ENCODE measurements at places on chromosomes 7 and 10. TPM values are rescaled to one million over a fixed set of nuclear protein-coding genes. Genes with fewer than 3 reads are reported as not detected.

- no peak for DNase-seq
These were observed 88.3 kb upstream of the CACUL1 start for GRCh38 chr10:118842843-118843624.

GRCh38 chr10:49115015-49115795 lies at the start of gene VSTM4:
VSTM4 (minus strand) TSS chr10:49115522; CDS start chr10:49115485, 37 bp downstream.
- DNase-seq, result no peak

DNA sequence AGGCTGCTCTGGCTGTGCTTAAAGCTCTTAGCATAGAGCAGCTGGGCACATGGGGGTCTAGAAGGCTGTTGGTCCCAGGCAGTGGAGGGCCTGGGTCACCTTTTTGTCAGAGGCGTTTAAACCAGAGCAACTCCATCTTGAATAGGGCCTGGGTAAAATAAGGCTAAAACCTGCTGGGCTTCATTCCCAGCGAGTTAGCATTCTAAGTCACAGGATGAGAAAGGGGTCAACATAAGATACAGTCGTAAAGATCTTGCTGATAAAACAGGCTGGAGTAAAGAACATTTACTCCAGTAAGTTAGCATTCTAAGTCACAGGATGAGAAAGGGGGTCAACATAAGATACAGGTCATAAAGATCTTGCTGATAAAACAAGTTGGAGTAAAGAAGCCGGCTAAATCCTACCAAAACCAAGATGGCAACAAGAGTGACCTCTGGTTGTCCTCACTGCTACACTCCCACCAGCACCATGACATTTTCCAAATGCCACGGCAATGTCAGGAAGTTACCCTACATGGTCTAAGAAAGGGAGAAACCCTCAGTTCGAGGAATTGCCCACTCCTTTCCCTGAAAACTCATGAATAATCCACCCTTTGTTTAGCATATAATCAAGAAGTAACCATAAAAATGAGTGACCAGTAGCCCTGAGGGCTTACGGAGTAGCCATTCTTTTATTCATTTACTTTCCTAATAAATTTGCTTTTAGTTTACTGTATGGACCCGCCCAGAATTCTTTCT lies 96.8 kb upstream of the PCBD1 start:
- DNase-seq, result no peak

DNA sequence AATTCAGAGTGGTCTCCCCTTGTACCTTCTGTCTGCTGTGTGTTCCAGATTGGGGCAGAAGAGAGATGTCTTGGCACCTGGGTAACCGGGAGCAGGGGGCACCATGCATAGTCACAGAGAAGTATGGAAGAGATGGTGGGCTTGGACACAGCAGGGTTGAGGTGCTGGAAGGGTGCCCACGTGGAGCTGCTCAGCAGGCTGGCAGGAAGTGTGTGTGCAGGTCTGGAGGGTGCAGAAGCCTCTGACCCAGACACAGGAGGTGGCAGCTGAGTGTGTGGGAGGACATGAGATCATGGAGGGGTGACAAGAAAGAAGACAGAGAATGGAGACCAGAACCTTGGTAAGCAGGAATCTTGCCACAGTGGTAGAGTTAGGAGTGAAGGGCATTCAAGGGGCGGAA lies 42.3 kb upstream of the DUSP5 start:
- no peak for DNase-seq

GRCh38 chr7:49845626-49846025 lies 72.2 kb downstream of the VWC2 start:
- no peak for DNase-seq

DNA sequence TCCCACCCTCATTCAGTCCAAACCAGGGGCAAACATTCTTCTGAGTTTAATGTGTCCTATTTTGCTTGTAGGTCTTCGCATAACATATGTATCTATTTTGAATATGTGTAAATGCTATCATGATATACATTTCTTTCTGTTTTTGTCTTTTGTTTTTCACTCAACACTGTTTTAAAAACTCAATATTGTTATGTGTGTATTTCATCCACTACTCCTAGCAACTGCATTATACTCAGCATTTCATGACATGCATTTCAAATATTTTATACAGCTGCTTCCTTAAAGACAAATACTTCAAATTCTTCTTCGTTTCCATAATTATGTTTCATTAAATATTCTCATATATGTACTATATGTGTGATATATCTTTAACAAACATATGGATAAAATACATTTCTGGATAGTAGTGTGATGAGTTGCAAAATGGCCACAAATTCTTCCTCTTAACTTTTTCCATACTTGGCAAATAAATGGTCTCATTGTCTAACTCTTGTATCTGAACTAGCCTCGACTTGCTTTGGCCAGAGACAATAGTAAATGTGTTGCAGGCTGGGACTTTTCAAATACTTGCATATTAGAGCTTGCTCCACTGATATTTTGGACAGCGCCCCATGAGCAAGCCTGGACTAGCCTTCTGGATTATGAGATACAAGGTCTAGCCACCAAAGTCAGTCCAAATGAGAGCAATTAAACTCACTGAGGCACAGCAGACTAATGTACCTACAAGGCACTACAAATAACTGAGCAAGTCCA lies 539.7 kb upstream of the KCND2 start:
- no peak for DNase-seq

The AVPI1 gene
- 1.7 TPM for total RNA-seq

GRCh38 chr7:17434191-17434590 lies 135.7 kb downstream of the AHR start:
- DNase-seq, result no peak

DNA sequence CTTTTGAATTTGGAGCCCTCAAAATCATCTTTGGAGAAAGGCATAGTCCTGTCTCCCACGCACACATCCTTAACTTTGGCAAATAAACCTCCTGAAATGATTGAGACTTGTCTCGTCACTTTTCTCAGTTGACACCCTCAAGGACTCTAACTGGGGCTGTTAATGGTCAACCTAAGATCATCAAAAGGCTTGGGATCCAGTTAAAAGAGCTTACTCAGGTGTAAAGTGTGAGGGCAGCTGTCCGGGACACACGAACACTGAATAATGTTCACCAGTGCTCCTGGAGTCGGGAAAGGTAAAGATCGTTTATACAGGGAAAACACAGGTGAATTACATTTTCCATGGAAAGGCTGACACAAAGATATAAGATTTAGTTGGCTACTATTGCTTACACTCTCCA lies 84.7 kb downstream of the PAXIP1 start:
- DNase-seq, result no peak

GRCh38 chr10:6009150-6009549 lies 31.8 kb upstream of the IL15RA start:
- peak; percentile 10 for DNase-seq

DNA sequence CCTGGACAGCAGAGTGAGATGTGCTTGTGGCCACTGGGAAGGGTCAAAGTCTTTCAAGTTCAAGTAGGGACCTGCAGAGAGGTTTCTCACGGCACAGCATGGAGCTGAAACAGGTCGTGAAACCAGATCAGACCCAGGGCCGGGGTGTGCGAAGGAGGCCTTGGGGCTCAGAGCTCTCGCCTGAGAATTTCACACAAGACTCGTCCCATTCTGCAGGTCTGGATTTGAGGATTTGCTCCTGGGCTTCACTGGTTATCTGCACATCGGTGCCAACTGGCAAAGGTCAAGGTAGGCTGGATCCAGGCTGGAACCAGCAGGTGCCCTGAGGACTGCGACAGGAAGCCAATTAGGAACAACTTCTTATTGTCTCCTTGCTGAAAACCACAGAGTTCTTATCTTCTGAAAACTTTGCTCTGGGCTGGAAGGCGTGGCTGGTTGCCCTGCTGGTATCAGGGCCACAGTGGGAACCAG lies 24.0 kb upstream of the GTF2I start:
- no peak for DNase-seq

- DNase-seq, result no peak
These were observed 17.7 kb downstream of the WDR91 start for GRCh38 chr7:135193615-135194081.

The PLCE1 gene
- not detected for total RNA-seq

DNA sequence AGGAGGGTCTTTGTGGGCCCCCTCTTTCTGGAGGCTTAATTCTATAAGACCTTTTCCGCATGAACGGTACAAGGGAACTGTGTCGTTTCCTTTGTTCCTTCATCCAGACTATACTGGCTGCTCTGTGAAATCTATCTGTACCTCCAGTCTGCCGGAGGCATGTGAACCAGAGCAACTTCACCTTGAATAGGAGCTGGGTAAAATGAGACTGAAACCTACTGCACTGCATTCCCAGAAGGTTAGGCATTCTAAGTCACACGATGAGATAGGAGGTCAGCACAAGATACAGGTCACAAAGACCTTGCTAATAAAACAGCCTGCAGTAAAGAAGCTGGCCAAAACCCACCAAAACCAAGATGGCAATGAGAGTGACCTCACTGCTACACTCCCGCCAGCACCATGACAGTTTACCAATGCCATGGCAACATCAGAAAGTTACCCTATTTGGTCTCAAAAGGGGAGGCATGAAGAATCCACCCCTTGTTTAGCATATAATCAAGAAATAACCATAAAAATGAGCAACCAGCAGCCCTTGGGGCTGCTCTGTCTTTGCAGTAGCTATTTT lies 36.8 kb upstream of the INPP5F start:
- no peak for DNase-seq

DNA sequence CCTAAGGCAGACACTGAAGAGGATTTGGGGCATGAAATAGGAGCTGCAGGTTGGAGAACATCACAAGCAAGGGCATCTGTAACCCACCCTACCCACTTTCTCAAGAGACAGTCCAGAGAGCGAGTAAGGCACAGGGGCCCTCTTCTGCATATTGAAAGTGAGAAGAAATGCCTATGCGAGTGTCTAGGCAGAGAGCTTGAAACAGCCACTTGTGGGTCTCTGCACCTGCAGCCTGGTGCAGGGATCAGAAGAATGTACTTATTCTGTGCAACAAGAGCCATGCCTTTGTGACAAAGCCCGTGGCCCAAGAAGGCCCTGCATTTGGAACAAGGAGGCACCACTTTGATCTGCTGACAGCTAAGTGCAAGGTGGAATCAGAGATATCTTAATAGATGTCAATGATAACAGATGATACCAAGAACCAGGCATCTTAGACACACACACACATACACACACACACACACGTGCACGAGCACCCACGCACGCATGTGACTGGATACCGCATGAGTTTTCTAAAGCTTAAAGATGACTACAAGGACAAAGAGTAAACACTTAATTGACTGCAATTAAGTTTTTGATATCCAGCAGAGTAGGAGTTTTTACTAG lies 89.3 kb downstream of the NPSR1 start:
- DNase-seq, result no peak

DNA sequence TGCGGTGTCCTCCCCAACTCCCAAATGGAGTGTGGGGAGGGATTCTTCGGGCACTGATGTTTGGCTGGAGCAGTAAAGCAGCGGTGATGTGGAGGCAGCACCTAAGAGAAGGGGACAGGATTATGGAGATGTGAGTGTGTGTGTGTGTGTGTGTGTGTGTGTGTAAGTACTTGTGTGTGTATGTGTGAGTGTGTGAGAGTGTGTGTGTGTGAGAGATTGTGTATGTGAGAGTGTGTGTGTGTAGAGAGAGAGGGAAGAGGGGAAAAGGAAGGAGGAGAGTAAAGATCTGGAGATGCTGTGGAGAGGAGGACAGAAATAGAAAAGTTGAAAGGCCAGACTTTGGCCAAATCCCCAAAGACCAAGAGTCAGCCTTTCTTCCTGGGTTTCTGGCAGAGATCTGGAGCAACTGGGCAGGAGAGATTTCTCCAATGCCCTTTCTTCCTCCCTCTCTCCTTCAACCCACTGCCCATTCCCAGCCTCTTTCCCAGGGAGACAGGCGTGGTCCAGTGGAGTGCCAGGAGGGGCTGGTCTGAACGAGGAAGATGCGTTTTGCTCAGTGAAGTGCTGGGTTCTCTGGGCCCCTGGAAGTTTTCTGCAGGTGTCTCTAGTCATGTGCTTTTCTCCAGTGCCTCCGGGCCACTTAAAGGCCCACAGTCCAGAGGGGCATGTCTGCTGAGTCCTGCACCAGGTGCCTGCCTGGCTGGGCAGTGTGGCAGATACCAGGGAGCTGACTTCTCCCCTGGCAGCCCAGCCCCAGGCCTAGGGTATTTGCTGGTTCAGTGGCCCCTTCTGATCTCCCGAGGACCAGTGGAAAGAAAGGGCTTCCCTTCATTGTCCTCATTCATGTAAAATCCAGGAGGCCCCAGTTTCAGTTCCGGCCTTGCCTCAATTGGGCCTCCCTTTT lies 60.5 kb downstream of the HK1 start:
- no peak for DNase-seq

DNA sequence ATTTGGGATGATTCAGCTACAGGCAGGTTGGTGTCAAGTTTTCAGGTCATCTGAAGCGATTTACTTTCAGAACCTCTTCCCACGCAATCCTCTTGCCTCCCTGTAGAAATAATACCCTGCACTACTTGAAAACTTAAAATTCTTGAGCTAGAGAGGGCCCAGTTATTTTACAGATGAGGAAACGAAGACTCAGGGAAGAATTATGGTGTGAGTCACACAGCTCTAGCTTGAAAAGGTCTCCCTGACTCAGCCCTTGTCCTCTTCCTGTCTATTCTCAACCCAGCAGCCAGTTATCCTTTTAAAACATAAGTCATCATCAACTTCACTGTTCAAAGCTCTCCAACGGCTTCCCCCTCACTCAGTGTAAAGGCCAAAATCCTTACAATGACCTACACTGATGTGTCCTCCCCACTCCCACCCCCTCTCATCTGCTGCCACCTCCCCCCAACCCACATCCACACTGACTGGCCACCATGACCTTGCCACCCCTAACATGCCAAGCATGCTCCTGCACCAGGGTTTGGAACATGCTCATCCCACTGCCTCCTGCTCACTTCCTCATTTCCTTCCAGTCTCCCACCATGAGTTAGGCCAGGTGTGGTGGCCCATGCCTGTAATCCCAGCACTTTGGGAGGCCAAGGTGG lies 3.4 kb downstream of the DNMBP start:
- DNase-seq, result no peak

GRCh38 chr10:17409170-17409733 lies 45.1 kb downstream of the ST8SIA6 start:
- peak; percentile 24 for DNase-seq

DNA sequence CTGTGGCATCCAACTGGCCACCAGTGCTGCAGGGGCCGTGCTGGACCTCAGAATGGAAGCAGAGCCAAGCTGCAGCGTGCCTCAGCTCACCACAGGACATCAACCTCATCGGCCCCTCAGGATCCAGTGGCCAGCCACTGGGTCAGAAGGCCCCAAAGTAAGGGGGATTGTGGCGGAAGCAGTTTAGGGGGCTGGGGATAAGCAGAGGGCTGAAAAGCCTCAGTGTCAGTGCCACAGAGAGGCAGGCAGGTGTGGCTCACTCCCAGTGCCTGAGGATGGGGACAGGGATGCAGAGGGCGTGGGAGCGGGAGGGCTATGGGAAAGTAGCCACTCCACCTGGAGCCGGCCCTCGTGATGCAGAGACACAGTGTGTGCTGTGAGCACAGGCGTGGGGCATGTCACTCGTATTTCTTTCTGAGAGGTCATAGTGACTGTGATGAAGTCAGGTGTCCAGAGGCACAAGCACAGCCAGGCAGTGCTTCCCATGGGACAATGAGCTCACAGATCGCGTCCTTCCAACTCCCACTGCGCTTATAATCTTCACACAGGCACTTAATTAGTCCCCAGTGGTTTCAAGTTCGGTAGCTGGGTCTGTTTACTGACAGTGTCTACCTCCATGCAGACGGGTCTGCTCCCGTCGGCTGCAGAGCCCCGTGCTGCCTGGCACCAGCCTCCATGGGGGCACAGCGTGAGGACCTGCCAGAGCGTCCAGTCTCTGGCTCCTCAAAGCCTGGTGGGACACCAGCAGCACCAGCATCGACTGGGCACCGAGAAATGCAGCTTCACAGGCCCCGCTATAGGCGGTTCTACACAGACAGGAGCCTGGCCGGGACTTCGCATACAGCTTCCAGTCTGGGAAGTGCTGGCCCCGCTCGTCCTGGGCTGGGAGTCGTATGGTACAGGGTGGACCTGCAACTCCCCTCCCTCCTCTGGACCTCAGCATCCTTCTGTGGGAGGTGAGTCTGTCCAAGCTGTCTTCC lies 42.9 kb upstream of the CNPY1 start:
- no peak for DNase-seq

The SKIDA1 gene
- total RNA-seq, result 0.11 TPM
